Mammary epithelial cell (primary cell): ENCODE measurements at places on chromosomes 4 and X. TPM values are rescaled to one million over a fixed set of nuclear protein-coding genes. Genes with fewer than 3 reads are reported as not detected.

DNA sequence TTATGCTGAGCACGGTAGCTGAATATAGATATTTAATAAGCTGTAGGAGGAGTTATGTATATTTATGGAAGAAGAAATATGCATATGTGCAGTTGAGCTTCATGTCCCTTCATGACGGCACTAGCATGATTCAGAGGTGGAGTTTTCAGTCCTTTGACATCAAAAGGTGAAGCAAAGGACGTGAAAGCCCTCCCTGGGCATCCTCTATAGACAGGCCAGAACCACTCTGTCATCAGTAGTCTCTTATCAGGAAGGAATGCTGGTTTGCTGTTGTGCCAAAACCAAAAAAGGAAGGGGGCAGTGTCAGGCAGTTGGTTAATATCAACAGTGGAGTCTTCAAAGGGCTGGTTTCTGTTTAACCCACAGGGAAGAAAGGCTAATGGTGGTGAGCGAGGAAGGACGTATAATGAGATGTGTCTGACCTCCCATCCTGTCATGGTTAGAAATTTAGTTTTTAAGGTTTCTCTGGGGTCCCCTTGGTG lies 23.5 kb upstream of the IL2 start:
- DNase-seq = no peak

GRCh38 chr4:41349021-41349420 lies 92.3 kb downstream of the UCHL1 start:
- DNase-seq = no peak

DNA sequence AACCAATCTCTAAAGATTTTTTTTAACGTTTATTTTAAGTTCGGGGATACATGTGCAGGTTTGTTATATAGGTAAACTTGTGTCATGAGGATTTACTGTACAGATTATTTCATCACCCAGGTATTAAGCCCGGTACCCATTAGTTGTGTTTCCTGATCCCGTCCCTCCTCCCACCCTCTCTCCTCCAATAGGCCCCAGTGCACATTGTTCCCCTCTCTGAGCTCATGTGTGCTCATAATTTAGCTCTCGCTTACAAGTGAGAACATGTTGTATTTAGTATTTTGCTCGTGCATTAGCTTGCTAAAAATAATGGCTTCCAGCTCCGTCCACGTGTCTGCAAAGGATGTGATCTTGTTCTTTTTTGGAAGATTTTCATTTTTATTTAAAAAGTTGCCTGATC lies 2309.4 kb upstream of the AGA start:
- no peak for DNase-seq

- DNase-seq = no peak
Observed at GRCh38 chr4:40843696-40844095, 93.9 kb downstream of the NSUN7 start.

- no peak for DNase-seq
Observed at GRCh38 chrX:9614016-9614415, 149.2 kb downstream of the TBL1X start.

DNA sequence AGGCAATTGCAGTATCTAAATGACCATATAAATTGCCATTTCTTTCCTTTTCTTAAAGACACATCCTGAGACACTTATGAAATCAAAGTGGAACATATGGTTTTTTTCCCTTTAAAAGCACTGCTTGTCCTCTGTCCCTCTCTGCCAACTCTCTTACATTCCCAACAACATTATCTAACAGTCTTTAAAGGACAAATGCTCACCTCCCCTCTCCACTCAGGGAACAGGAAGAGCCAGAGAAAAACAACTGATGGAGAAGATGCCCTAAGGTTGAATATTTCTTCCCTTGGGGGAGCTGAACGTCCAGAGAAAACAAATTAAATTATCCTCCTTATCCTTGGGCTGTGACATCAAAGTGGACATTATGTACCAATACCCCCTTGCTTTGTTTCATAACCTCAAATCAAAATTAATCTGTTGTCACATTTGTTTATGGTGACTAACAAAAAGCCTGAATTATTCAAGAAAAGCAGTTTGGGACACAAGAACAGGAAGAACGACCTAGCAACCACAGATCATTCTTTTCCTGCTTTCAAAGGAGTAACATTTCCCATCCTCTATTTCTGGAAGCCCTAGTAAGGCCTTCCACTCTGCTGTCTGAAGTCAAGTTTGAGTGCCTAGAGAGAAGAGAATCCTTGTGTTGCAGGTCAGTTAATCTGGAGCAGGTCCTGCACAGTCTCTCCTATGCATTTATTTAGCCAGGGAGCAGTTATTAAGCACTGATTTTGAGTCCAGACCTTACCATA lies 52.6 kb upstream of the PAGE1 start:
- DNase-seq = no peak

DNA sequence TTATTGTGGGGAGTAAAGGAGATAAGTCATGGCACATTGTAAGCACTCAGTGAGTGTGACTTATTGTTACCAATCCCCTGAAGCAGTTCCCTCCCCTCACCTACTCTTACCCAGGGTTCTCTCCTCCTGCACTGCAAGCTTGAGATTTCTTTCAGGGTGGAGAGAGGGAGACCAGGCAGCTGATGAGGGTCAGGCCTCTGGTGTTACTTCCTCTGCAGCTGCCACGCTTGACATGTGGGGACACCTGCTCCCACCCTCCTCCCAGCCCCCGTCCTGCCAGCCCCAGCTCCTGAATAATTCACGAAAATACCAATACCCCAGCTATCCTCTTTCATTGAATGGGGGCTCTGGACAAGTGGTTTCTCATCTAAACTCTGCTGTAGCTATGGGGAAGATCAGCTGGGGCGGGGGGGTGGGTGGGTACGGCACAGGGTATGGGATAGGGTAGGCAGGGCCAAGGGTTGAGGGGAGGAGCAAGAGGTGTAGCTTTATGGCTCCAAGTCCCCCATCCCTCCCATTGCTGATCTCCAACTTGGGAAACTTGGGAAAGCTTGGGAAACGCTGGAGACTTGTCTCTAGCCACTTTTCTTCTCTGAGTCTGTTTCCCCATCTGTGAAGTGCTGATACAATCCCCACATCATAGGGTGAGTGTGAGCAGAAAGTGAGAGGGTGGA lies 148.5 kb upstream of the PJA1 start:
- DNase-seq = no peak

GRCh38 chr4:7462509-7462971 lies 27.8 kb upstream of the PSAPL1 start:
- peak; percentile 38 for DNase-seq

DNA sequence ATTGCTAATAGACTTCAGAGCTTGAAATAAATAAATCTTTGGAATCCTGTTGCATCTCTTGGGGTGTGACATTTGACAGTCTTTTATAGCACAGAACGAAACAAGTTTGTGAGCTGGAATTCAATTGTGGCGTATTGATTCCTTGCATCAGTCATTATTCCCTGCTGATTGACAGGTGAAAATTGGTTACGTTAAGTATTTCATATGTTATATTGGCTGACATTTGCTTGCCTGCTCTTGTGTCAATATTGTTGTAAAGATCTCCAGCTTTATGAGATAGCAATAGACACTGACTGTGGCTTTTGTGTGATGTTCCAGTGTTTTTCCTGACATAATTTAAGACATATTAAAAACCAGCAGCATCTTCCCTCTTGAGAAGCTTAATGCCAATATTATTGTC lies 644.4 kb upstream of the FAM241A start:
- no peak for DNase-seq

GRCh38 chrX:69522052-69522451 lies 17.9 kb downstream of the NALF2 start:
- no peak for DNase-seq

DNA sequence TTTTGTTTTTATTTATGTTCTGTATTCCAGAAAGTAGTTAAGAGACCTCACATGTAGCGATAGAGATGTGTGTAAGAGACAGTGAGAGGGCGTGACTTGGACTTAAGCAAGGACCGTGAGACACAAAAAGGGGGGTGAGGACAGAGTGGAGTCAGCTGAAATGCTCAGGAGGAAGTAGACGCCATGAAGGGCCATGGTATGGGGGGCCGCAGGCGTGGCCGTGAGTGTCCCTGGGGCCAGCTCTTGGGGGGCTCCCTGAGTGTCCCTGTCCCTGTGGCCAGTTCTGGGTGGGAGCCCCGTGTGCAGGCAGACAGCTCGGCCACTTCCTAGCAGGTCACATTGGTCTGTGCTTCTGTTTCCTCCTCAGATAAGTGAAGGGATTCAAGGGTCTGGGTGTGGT lies 23.0 kb upstream of the MSANTD1 start:
- no peak for DNase-seq

GRCh38 chr4:124997991-124998390 lies 285.5 kb upstream of the ANKRD50 start:
- no peak for DNase-seq

GRCh38 chrX:118723376-118723775 lies 4.0 kb upstream of the IL13RA1 start:
- peak; percentile 25 for DNase-seq

GRCh38 chr4:76458297-76458696 lies 23.3 kb downstream of the SHROOM3 start:
- no peak for DNase-seq

DNA sequence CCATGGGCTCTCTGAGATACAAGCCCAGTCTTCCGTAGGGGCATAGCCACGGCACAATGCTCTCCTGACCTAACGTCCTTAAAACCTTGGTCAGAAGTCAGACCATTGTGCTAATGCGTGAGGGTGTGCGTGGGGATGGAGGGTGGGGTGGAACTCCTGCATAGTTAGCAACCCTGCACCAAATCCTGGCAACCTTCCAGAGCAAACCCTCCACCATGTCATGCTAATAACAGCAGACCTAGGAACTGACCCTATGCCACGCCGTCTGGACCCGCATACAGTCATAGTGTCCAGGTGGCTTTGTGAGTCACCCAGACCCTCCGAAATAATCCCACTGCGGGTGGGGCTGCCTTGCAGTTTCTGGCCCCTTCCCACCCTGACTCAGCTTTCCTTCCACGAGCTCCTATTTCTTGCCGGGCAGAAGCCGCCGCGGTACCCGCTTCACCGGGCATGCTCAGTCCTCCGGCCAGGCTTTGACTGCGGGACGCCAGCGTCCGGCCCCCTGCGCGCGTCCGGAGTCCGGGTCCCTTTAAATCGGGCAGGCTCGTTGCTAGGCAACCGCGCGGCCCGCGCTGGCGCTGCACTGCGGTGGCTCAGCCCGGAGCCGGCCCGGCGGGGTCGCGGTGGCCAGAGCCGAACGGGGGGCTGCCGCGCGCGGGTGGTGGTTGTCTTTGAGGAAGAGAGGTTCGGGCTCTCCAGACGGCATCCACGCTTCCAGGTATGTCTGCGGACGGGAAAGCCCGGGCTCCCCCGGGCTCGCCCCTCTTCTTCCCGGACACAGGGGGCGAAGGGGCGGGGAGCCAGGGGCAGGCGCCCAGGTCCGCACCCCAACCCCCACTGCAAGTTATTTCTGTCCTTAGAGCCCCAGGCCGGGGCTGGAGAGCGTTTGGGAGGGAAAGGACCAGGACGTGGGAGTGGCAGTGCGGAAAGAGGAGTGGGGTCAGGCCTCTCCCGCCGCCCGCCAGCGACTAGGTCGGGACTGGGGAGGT lies at the start of gene CCDC160:
CCDC160 (plus strand) TSS at position 557 of the 989 bp plus-strand sequence. CDS start 7,619 bp downstream, outside the sequence.
- DNase-seq = no peak

- DNase-seq = no peak
Observed at GRCh38 chrX:41931591-41931990, 8.2 kb upstream of the CASK start.

DNA sequence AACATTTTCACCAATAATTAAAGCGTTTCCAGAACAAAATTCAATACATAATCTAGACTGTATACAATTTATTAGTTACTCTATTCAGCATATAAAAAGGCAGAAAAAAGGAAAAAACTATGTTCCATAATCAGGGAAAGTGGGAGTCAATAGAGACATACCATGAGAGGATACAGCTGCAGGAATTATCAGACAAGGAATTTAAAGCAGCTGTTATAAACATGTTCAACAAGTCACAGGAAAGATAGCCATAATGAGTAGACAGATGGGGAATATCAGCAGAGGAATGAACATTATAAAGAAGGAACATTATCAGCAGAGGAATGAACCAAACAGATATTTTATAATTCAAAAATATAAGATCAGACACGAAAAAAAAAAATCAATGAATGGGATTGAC lies 500.6 kb upstream of the RPS6KA3 start:
- DNase-seq = no peak

GRCh38 chr4:2141022-2141761 lies 82.1 kb downstream of the NAT8L start:
- no peak for DNase-seq

DNA sequence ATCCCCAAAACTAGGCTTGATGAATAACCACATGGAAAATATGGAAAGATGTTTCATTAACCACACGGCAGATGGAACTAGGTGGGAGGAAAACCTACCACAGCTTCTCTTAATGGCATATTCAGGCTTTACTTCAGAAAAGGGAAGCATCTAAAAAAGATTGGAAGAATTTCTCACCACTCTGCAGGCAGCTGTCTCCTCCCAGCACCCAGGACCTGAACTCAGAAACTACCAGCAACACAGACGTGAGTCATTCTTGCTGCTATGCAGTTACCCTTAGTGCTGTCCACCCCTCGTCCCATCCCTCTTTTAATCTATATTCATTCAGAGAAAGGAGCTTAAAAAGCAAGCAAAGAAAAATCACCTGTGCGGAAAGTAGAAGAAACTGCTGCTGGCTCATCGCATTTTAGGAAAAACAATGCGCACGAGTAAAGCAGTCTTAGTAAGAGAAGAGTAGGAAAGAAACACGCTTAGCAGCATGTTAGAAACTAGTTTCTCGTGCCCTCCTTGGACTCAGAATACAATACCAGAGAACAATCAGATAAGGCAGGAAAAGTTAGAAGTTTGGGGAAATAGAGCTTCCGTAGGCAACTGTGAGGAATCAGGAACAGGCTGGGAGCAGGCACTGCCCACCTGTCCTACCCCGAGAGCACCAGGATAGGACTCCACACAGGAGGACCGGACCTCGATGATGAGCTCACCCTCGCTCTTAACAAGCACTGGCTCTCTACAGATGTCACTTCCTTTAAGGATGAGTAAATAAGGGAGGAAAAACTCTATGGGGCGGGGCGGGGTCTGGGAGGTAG lies 48.1 kb upstream of the ENPP6 start:
- peak; percentile 26 for DNase-seq

DNA sequence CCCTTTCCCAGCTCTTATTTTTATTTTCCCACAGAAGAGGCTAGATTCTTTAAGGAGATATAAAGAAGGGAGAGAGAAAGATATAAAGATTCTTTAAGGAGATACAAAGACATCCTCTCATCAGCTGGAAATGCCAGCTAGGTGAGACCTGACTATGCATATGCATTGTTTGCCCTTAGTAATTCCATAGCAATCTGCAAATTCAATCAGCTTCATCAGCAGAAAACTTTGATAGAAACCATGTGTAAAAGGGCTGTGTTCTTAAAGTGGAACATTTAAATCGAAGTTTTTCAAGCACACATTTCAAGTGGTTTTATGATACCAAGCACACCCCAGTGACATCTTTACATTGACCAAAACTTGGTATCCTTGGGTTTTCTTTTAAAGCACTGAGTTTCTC lies 24.1 kb downstream of the FHL1 start:
- DNase-seq = no peak

- DNase-seq = no peak
Observed at GRCh38 chr4:100317032-100317864, 127.0 kb upstream of the DDIT4L start.

The CENPVL1 gene
- not detected for total RNA-seq

The CTAG1B gene
- not detected in 2 replicates for total RNA-seq

The MAP7D2 gene
- 1.0 TPM for total RNA-seq

The PHOX2B gene
- total RNA-seq = not detected

The EXOC1 gene
- total RNA-seq = 33.2 and 34.0 TPM in 2 replicates

The GUCY1A1 gene
- 0.24 TPM in 1 of 2 replicates, not detected in the other for total RNA-seq

The SYNPO2 gene
- total RNA-seq = 2.9 and 3.3 TPM in 2 replicates

The PCDH11X gene
- total RNA-seq = not detected

The CLNK gene
- not detected for total RNA-seq

The HS6ST2 gene
- total RNA-seq = not detected in 2 replicates

The RNF128 gene
- total RNA-seq = 25.3 TPM

The UCP1 gene
- not detected for total RNA-seq
